ENCODE measurements at places on chromosomes 4 and X.

DNA sequence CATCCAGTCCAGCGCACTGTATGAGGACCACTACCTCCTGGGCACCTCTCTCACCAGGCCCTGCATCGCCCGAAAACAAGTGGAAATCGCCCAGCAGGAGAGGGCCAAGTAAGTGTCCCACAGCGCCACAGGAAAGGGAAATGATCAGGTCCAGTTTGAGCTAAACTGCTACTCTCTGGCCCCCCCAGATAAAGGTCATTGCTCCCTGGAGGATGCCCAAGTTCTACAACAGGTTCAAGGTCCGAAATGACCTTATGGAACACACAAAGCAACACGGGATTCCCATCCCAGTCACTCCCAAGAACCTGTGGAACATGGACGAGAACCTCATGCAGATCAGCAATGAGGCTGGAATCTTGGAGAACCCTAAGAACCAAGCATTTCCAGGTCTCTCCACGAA is 104.1 kb downstream of the PLS3 start:
- no peak for DNase-seq

- DNase-seq, result no peak
Measured at GRCh38 chr4:150305995-150306394, 227.8 kb downstream of the DCLK2 start.

- no peak for DNase-seq
Measured at GRCh38 chr4:56469489-56470210, 2.2 kb downstream of the SRP72 start.

DNA sequence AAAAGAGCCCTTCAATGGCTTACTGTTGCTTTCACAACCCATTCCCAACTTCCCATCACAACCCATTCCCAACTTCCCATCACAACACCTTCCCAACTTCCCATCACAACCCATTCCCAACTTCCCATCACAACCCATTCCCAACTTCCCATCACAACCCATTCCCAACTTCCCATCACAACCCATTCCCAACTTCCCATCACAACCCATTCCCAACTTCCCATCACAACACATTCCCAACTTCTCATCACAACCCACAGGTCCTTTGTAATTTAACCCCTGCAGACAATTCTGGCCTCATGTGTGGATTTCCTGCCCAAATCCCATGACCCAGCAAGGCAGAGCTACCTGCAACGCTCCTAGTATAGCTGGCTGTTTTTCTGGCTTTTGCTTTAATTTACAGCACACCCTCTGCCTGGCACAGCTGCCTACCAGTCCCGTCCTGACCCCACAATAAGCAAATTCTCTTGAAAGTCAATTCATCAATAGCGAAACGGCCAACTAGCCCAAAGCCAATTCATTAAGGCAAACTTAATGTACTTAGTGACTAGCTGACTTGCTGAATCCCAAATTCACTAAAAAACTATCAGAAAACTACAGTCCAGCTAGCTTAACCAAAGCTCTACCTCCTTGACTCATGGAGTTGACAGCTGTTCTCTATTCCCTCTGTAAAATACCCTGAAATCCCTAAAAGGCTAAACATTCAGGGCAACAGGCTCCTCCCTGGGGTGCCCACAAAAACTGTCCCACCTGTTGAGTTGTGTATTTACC is 75.6 kb downstream of the AFAP1 start:
- peak; percentile 67 for DNase-seq

DNA sequence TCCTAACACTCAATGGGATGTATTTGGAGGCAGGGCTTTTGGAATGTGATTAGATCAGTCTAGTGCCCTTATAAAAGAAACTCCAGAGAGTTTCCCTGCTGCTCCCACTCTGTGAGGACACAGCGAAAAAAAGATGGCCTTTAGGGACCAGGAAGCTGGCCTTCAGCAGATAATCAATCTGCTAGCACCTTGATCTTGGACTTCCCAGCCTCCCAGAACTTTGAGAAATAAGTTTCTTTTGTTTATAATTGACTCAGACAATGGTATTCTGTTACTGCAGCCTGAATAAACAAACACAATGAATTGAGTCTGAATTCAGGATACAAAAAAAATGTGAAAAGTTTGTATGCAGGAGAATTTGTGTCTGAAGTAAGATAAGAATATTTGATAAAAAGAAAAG is 842.1 kb downstream of the FSTL5 start:
- no peak for DNase-seq

- DNase-seq, result no peak
Measured at GRCh38 chr4:116015549-116015948, 902.1 kb upstream of the NDST4 start.

DNA sequence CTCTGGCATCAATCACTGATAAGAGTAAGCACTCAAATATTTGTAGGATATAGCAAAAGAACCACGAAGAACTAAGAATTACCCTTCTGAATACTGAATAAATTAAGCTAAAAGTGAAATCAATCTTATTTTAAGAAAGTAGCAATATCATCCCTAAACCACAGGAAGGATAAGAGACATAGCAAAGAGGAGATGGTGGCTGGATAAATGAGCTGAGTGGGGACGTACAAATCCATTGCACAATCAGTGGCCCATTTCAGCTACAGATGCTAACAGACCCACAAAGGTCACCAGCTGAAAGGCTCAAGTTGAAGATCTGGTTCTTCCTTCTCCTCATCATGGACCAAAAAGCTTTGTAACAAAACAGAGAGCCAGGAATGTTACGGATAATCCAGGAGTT is 77.1 kb downstream of the SLC9A7 start:
- no peak for DNase-seq

DNA sequence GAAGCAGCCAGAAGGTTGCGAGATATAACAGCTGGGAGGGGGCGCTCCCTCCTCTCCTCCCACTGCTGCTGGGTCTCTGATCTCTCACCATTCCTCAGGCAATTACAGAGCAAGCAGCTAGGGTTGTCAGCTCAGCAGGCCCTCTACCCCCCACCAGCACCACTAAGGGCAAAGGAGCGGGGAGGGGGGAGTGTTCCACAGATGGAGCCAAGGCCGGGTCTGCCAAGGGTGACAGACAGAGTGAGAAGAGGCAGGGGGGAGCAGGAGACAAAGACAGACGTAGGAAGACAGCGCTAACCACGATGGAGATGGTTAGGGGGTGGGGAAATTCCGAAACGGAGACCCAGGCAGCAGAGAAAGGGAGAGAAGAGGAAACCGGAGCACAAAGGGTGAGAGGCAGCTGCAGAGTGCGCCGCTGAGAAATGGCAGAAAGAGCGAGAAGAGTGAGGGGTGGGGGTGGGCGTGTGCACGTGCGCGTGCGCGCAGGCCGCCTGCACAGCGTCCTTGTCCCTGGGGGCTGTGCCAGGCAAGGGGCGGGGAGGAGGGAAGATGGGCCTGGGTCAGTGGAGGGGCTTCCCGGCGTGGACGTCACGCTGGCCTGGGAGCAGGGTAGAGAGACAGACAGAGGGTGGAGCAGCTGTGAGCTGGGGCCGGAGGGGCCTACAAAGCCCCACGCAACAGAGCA is 6.9 kb downstream of the L1CAM start:
- DNase-seq, result no peak

- DNase-seq, result no peak
Measured at GRCh38 chr4:7584606-7585159, 150.0 kb upstream of the PSAPL1 start.

DNA sequence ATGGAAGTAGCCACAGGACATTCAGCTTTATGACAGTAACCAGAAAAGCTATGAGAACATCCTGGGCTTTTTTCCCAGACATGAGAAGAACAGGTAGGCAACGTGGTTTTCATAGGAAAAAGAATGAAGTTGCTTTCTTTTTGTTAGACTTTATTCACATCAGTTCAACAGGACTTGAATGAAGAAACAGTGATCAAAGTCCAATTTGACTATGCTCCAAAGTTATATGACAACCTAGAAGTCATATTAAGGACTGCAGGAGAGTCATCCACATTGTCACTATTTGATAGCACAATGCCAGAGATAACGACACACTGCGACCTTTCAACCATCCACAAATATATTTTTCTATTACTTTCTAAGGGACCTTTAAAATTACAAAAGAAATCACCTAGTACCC is 39.2 kb upstream of the PRDX4 start:
- DNase-seq, result no peak

DNA sequence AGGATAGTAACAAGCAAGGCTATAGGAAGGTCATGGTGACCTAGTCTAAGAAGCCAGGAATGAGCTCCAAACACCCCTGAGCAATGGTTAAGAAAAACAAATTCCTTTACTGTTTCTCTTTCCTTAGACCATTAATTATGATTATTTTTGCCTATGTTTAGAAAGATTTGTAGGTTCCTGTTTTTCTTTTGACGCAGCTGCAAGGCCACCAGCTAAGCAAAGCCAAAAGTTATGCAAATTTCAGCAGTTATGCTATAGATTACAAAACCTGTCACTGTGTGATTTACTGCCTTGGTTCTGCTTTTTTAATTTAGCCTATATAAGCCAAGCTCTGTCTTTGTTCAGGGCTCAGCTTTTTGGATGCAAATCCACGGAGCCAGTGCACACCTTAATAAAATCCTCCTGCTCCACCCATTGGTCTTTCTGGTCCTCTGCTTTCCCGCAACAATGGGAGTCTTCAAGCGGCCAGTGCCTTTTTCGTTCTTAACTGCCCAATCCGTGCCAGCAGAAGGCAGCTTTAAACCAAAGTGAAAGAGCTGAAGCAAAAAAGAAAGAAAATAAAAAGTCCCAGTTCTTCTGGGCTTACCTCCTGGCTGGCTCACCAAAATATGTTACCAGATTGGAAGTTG is 1.4 kb upstream of the CEP135 start:
- DNase-seq, result no peak

DNA sequence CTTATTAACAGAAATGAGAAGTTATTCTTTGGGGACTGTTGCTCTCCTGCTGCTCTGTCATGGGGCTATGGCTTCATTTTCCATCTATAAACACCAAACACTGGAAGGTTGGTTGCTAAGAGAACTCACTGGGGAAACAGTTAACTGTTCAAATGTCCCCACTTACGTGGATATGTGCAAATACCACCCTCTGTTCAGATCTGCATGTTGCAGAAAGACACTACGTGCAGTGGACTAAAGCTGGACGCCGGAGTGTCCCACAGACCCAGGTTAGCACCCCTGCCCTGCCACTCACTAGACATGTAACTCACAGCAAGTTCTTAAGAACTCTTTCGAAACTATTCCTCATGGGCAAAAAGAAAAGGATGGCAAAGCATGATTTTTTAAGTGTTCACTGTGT is 62.1 kb downstream of the SORBS2 start:
- DNase-seq, result no peak

DNA sequence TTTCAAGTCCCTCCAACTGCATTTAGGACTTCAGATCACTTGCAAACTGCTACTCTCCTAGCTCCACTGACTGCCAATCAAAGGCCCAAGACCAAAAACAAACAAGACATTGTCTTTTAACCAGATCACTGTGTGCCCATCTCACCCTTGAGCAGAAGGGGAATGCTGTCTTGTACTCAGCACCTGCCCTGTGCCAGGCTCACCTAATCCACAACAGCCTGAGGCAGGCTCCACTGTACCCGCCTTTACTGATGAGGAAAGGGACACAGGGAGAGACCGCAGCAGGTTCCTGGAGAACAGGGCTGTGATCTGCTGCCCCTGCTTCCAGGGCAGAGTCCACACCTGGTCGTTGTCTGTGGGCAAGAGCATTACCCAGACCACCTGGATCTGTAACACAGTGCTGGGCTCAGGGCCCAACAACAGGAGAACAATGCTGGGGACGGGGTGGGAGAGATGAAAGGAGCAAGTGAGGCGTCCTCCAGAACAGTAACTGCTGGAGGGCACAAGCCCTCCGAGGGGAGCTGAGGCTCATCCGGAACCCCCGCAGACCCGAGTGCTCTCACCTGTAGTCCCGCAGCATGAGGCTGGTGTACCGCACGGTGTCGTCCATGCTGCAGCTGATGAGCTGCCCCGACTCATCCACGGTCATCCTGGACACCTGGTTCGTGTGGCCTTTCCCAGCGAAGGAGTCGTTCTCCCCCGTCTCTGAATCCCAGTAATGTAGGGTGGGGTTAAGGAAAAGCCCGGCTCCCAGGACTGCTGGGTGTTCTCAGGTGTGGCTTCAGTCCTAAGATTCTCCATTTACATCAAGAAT is 33.9 kb downstream of the WDR1 start:
- no peak for DNase-seq

- no peak for DNase-seq
Measured at GRCh38 chrX:9088896-9089295, 55.0 kb upstream of the FAM9B start.

DNA sequence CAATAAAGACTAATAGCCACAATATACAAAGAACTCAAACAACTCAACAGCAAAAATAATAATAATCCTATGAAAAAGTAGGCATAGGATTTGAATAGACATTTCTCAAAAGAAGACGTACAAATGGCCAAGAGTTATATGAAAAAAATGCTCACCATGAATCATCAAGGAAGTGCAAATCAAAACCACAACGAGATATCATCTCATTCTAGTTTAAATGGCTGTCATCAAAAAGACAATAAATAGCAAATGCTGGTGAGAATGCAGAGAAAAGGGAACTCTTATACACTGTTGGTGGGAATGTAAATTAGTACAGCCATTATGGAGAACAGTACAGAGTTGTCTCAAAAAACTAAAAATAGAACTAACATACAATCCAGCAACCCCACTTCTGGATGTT is 18.8 kb downstream of the TLR6 start:
- peak; percentile 64 for DNase-seq

- no peak for DNase-seq
Measured at GRCh38 chr4:56062526-56063145, 113.9 kb downstream of the CEP135 start.

DNA sequence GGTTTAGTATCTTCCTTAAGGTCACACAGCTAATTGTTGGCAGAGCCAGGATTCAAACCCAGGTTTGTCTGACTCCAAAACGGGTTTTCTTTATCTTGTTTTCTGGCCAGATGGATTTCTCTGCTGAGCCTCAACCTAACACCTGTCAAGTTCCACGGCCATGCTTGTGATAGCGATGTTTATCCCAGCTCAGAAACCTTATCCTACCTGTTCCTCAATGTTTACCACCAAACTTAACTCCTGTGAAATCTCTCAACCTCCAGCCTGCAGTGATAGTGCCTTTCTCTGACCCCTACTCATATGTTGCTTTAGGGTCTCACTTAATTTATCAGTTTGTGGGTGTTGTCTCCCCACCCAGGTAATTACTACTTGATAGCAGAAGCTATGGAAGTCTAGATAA is 246.0 kb downstream of the DCTD start:
- no peak for DNase-seq

- DNase-seq, result no peak
Measured at GRCh38 chr4:108168160-108168670, 517 bp downstream of the LEF1 start.

GRCh38 chrX:42119076-42119475 is 195.7 kb upstream of the CASK start:
- no peak for DNase-seq

- DNase-seq, result no peak
Measured at GRCh38 chr4:16092682-16093319, 9.0 kb upstream of the PROM1 start.

All from CD4-positive, alpha-beta memory T cell (primary cell).